ENCODE measurements at places on chromosomes 6 and 20.

GRCh38 chr6:52304983-52305390, 20.4 kb upstream of the MCM3 start:
- peak; percentile 62 for DNase-seq

- no peak for DNase-seq
Observed at GRCh38 chr20:19876828-19877460, 118.9 kb downstream of the RIN2 start.

GRCh38 chr20:24723186-24723585, 225.9 kb upstream of the CST7 start:
- DNase-seq = no peak

DNA sequence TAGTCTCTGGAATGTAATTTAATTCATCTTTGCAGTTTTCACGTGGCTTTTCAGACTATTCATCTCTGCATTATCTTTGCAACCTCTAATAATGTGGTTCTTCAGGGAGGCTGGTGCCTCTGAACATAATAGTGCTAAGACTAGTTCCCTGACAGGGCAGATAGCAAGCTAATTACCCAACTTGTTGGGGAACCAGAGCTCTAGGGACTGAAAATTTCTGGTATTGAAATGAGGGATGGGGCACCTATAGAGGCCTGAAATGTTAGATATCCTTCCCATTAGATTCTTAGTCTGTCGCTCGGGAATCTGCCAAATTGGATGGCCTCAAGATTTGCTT, 693.6 kb upstream of the MAP3K7 start:
- DNase-seq = no peak

GRCh38 chr6:128572294-128572693, 51.9 kb upstream of the PTPRK start:
- no peak for DNase-seq

GRCh38 chr6:56370127-56370540, 122.8 kb upstream of the COL21A1 start:
- DNase-seq = no peak

DNA sequence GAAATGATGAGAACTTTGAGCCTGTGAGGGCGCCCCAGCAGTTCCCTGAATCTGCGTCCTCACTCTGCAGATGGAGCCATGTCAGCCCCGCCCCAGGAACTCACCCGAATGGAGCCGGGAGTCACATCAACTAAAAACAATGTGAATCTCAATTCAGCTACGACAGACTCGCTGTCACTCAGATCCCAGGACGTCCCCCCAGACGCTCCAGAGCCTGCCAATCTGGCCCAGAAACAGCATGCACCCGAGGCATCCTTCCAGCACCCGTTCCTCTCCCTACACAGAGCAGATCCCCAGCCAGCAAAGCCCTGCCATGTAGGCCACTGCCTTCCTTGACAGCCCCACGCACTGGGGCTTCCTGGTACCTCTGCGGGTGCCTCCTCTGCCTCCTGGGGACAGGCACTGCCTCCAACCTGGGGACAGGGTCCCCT, 248.0 kb downstream of the TTLL2 start:
- DNase-seq = peak; percentile 48

DNA sequence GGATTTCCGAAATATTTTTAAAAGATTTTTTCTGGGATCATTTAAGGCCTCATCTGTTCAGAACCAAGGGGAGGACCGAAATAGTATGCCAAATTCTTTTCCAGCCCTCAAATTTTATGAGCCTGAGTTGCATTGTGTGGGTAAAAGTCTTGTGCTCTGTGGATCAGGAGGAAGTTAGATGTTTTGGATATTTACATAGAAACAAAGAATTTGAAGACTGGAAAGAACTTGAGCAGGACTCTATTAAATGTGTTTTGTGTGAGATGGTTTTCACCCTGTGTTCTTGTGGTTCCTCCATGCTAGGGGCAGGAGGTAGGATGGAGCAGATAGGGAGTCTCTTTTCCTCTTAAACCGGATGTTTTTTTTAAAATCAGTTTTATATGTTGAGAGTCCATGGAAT, 329.1 kb downstream of the LAMA2 start:
- no peak for DNase-seq

DNA sequence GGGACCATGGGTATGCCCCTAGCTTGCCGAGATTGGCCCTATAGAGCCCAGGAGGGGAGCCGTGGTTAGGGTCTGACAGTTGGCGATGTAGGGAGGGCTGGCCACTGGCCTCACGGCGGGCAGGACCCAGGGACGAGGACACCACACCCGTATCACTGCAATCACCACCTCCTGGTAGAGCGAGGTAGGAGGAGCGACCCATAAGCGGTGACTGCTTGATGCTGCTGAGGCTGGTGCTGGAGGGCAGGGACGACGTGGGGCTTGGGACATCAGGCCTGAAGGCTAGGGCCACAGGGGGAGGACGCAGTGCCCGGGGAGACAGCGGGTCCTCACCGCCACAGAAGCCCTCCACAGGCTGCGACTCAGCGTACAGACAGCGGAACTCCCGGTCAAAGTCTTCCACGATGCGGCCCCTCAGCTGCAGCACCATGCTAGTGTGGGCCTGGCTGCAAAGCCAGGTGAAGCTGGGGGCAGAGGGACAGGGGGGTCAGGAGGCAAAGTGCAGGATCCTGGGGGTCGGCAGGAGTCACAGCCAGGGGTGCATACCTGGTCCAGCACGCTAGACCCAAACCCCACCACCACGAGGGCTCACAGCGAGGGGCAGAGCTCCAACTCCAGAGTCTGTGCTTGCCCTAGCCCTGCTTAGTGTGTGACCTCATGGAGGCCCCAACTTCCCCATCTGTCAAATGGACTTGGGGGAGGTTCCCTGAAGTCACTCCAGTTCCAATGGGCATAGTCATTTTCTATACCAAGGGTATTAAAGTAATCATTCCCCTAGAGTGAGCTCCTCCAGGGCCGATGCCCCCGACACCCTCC, 3.1 kb upstream of the EIF6 start:
- DNase-seq = no peak

DNA sequence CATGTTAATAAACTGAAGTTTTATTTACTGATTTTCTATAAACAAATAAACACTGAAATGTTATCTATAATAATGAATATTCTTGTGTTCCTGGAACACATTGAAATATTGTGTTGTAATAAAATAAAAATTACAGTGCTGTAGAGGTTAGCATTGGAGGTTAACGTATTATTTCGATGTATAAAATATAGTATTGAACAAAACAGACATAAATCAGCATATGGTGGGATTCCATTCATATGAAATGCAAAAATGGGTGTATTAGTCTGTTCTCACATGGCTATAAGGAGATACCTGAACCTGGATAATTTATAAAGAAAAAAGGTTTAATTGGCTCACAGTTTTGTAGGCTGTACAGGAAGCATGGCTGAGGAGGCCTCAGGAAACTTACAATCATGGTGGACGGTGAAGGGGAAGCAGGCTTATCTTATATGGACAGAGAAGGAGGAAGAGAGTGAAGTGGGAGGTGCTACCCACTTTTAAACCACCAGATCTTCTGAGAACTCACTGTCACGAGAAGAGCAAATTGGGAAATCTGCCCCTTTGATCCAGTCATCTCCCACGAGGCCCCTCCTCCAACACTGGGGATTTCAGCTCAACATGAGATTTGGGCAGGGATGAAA, 24.6 kb upstream of the BMP6 start:
- no peak for DNase-seq

DNA sequence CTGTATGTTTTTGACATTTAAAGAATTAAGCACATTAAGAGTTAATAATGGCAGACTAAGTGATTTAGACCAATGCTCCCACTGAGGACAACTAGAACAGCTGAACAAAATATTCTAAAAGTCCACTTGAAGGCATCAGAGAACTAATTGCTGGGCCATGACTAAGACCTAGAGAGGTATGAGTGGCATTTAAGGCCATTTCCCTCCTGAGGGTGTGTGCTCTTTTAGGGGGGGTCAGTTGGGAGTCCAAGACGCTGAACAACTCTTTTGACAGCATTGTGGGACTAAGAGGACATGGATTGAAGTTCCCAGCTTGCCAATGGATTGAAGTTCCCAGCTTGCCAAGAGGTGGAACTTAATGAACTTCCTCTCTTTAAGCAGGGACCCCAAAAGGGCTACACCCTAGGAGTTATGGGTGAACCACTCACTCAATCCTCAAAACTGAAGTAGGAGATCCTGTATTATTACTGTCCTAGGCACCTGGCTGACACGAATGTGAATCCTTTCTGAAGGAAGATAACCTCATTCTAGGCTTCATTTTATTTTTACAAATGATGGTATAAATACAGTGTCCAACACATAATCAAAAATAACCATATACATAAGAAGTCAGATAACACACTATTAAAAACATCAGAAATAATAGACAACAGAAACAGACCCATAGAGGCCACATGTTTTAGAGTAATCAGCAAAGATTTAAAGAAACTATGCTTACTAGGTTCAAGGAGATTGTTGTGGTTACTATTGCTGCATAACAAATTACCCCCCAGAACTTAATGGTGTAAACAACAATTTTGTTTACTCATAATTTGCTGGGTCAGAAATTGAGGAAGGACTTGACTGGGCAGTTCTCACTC, 175.1 kb downstream of the VEGFA start:
- no peak for DNase-seq

DNA sequence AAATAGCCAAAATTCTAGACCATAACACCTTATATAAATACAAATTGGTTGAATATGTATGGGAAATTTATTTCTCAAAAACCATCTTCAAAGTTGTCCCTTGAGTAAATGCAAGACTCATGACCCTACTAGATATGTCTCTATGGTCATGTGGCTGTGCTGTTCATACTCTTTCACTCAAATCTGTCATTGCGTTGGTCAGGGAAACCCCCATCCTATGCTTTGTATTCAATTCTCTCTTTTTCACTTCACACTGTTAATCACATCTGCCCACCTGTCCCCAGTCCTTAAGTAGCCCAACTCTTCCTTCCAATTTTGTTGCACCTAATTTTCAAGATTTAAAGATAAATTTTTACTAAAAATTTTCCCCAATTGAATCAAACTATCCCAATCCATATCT, 51.0 kb downstream of the RPS12 start:
- no peak for DNase-seq

- DNase-seq = peak; percentile 4
Observed at GRCh38 chr6:83767033-83767432, 58.1 kb upstream of the SNAP91 start.

DNA sequence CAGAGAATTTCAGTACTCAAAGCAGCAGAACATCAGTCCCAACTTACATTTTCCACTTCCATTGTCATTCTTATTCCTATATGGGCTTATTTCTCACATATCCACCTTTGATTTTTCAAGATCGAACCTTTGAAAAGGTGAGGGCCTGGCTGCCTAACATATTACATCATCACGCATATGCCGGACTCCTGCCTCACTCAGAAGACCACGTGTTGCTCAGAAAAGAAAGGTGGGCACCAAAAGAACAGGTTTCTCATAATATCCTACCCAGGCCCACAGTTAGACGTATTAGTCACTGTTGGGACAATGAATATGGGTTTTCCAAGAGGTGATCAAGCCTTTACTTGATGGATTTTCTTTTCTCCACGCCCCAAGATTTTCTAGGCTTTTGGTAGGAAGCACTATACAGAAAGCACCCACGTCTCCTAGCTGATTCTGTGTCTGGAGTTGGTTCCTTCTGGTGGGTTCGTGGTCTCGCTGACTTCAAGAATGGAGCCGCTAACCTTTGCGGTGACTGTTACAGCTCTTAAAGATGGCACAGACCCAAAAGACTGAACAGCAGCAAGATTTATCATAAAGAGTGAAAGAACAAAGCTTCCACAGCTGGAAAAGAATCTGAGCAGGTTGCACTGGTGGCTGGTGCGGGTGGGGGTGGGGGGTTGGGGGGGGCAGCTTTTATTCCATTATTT, 168.9 kb downstream of the ATXN1 start:
- no peak for DNase-seq

DNA sequence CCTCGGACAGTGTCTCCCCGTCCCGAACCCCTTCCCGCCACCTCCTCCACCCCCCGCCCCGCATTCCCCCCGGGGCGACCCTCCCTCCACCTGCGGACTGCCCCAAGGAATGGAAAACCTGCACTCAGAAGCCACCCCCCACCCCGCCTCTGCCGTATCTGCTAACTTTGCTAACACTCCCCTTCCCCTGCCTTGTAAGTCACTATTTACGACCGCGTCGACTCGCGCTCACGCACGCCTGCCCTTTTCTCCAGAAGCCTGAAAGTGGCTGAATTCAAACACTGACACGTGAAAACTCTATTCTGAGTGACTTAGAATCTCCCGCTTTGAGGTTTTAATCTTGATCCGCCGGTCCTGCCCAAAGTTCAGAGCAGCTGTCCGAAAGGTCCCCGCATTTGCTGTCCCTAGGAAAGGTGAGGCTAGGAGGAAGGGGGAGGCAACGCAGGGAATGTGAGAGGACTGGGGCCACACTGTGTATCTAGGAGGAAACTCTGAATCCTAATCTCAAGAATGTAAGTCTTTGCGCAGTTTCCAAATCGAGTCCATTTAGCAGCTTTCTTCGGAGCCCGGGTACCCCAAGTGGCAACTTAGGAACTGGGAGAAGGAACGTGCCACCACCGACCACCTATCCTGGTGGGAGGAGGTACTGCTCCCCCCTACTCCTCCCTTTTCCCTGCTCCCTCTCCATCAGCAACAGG, 9.3 kb upstream of the POU3F2 start:
- no peak for DNase-seq

DNA sequence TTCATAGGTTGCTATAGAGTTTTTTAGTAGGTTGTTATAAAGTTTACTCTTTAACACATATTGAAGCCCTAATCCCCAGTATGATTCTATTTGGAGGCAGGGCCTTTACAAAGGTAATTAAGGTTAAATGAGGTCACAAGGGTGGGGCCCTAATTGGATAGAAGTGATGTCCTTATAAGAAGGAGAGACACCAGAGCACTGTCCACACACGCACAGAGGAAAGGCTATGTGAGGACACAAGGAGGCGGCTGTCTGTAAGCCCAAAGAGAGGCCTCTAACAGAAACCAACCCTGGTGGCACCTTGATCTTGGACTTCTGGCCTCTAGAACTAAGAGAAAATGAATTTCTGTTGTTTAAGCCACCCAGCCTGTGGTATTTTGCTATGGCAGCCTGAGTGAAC, 98.5 kb downstream of the GJA10 start:
- no peak for DNase-seq

GRCh38 chr6:66526061-66526460, 819.0 kb upstream of the EYS start:
- no peak for DNase-seq

DNA sequence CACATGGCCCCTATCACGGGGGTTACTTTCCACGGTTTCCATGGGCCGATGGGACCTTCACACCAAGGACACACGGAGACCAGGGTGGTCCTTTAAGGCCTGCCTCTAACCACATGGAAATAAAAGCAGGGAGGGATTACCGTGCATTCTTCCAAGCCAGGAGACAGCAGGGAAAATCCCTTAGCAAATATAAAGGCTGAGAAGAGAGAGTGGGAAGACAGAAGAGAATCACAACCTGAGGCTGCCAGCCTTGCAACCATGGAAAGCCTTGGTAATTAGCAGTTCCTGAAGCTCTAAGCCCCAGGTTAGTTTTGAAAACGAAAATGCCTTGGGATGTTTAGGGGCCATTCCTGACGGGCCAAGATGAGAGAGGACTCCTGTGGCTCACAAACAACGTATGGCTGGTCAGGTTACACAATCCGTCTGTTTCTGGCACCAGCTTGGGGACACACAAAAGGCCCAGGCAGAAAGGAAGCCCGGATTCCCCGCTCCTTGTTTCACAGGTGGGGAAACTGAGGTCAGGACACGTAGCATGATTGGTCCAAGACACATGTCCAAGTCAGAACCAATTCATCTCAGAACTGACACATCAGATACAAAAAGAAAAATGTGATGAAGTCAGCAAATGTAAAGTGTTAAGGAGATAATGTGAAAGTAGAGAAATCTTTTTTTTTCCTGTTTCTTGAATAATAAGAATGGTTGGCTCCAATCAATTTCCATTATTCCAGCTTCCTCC, 2.8 kb downstream of the PREX1 start:
- DNase-seq = no peak
